NCI-H1105 treated with DMSO at 0.1 percent for 48 hours (cell line): ENCODE measurements at places on chromosomes 7 and 10.

DNA sequence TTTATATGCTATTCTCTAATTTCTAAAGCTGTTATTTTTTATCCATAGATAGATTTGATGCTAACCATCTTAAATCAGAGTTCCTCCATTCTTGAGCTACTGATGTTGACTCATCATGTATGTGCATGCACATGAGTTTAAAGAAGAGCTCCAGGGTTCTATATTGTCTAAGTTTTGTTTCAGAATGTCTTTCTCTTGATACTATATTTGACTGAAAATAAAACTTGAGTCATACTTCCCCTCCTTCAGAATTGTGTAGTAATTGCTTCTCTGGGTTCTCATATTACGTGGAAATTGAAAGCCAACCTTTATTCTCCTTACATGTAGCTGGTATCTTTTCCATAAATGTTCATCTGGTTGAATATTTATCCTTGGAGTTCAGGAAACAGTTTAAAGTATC lies 89.4 kb downstream of the LRRTM3 start:
- no peak for DNase-seq

- DNase-seq = no peak
Observed at GRCh38 chr7:51134013-51134441, 182.6 kb downstream of the COBL start.

DNA sequence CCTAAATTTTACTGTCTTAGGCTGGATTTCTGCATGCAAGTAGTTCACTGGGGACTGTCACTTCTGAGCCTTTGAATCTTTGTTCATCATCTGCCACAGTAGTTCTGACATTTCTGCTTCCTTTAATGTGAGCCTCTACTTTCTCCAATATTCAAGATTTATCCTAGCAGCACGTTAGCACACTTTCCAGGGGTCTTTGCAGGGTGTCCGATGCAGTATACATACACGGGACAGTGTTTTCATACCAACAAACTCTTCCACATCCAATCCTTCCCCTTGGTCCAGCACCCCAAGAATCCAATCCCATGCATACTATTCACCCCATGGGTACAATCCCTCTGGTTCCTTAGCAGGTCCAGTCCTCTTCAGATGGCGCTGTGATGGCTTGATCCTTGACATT lies 22.7 kb upstream of the NPTX2 start:
- DNase-seq = no peak

DNA sequence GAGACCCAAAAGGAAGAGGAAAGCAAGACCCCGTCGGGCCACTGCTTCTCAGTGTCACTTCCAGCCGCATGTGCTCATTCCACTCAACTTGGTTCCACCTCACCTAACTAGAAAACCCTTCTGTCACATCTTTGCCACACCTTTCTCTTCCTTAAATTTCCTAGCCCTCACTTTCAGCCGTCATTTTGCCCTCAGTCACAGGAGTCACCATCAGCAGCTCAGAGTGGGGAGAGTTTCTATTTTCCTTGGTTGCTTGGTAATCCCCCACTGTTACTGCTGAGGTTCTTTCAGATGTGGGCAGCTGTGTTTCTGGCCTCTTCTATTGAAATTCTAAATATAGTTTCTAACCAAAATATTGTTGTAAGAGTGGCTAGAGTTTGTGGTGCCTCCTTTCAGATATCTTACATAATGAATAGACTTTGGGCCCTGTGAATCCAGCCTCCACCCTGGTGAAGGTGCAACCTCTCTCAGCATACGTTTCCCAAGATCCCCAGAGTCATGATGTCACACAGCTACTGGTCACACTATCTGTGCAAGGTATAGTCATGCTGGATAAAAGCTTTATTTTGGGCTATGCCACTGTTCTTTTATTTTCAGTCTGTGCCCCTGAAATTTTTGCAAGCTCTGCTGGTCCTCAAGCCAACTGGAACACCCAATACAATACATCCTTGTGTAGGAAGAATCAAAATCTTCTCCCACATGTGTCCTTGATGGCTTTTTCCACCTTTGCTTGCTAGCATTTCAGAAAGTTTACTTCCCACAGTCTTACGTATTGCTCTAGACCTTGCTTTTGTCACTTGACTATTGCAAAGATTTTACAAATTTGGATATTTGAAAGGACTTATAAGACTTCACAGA lies 9.2 kb downstream of the AGBL3 start:
- DNase-seq = no peak

DNA sequence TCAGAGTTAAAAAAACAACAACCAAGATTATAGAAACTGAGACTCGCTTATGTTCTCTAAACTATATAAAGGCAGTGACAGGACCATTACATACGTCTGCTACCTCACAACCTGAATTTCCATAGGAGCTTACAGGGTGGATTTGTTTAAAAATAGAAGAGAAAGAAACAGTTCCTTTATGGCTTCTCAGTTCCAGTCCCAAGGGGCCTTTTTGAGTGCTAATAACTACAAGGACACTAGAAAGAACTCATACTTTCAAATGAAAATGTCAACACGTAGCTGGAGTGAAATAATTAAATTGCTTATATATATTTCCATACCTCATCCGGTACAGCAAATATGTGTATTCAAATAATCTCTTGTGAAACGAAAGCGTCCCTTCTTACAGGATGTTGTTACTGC lies 19.7 kb downstream of the TSPAN12 start:
- DNase-seq = no peak

DNA sequence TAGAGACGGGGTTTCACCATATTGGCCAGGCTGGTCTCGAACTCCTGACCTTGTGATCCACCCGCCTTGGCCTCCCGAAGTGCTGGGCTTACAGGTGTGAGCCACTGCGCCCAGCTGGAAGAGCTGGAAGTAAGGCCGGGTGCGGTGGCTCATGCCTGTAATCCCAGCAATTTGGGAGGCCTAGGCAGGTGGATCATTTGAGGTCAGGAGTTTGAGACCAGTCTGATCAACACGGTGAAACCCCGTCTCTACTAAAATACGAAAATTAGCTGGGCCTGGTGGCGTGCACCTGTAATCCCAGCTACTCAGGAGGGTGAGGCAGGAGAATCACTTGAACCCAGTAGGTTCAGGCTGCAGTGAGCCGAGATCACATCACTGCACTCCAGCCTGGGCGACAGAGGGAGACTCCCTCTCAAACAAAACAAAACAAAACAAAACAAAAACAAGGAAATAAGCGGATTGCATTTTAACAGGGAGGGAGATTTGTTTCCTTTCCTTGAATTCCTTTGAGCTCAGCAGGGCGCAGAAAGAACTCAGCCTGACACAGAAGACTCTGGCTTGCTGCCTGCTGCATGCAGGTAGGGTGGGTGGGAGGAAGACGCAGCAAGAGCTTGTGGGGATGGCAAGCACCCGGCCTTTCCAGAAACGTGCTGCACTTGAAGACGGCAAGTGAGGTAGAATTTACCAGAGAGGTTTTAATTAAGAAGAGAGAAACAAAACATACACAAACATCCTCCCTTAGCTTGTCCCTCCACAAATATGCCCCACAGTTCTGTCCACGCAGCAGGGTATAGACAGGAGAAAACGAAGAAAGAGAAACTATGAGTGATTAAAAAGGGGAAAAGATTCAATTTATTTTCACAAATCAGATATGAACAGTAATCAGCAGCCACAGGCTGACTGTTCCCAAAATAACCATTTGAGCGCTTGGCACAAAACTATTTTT lies 148.0 kb downstream of the RNF216 start:
- no peak for DNase-seq

DNA sequence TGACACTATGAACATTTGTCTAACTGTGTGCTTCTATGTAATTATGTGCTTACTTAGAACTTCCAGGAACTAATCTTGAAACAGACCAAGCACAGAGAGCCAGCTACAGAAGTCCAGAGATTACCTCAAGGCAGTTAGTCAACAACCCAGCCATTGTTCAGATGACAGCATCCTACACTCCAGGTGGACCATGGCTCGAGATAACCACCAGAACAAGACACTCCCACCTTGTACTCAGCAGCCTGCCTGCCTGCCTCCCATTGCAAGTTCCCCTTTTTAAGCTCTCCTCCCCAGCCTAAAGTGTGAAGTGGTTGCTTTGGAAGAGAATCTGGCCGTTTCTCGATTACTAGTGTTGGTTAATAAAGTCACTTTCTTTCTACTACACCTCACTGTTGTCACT lies 1080.6 kb upstream of the LRRN3 start:
- DNase-seq = no peak

DNA sequence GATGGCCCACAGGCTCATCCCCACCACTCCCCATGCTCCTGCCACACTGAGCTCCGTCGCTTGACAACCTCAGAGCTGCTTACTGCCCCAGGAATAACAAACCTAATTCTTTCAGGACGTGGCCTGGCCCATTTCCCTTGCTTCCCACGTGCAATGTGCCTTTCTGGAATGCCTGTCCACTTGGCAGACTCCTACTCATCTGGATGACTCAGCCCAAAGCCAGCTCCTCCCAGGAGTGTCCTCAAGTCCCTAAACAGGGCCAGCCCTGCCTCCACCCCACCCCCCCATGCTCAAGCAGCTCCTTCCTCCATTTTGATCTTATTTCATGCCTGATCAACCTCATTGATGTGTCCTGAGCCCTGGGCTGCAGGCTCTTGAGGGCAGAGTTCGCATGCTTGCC lies 164.9 kb upstream of the RNF32 start:
- DNase-seq = no peak

GRCh38 chr7:44633254-44634186 lies 27.1 kb downstream of the OGDH start:
- no peak for DNase-seq

- peak; percentile 91 for DNase-seq
Observed at GRCh38 chr7:111168182-111168581, 77.3 kb downstream of the LRRN3 start.

- no peak for DNase-seq
Observed at GRCh38 chr7:662576-662975, 63.9 kb upstream of the DNAAF5 start.

GRCh38 chr7:15687546-15688278 lies 1.2 kb upstream of the MEOX2 start:
- DNase-seq = no peak

DNA sequence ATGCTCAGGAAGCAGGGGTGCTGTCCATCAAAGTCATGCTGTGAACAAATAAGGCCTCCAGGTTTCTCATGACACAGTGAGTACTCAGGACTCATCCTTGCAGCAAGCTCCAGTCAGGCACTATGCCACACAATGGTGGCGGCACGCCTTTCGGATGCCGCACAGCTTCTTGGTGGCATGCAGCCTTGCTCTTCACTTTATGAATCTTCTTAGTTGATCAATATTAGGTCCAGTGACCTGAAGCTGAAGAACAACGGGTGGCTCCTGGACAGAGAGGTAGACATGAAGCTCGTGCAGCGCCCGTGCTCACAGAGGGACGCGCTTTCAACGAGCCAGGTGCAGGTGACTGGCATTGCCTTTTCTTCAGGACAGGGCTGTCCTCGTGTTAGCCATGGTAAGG lies 653.0 kb upstream of the MGMT start:
- DNase-seq = no peak

GRCh38 chr7:137943132-137943551 lies 58.7 kb downstream of the CREB3L2 start:
- DNase-seq = no peak
